IPS DF 6.9 (cell line): ENCODE measurements at places on chromosomes 7 and 10.

GRCh38 chr7:28671526-28671925 lies 259.2 kb downstream of the CREB5 start:
- DNase-seq, result no peak

DNA sequence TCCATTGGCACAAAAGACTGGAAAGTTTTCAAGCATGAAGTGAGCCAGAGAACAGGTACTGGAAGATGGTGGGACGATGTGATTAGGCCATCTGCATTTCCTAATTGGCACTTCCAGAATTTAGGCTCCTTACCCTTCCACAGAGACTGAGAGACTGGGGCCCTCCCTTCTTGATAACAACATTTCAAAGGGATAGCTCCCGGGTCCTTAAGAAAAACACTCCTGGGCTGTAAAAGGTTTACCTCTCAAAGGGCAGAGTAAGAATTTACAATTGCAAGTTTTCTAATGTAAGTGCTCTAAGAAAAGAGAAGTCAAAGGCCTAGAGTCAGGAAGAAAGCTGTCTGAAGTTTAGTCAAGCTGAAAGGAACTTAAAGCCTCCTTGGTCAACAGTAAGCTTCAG lies 559.5 kb upstream of the C7orf33 start:
- no peak for DNase-seq

GRCh38 chr10:119425102-119425880 lies 117.2 kb downstream of the RGS10 start:
- no peak for DNase-seq

GRCh38 chr7:28107960-28108359 lies 72.6 kb downstream of the JAZF1 start:
- no peak for DNase-seq
